AG10803 (cell line): ENCODE measurements at places on chromosomes 3 and 15.

GRCh38 chr3:77052051-77052501 is 12.2 kb downstream of the ROBO2 start:
- no peak for DNase-seq

DNA sequence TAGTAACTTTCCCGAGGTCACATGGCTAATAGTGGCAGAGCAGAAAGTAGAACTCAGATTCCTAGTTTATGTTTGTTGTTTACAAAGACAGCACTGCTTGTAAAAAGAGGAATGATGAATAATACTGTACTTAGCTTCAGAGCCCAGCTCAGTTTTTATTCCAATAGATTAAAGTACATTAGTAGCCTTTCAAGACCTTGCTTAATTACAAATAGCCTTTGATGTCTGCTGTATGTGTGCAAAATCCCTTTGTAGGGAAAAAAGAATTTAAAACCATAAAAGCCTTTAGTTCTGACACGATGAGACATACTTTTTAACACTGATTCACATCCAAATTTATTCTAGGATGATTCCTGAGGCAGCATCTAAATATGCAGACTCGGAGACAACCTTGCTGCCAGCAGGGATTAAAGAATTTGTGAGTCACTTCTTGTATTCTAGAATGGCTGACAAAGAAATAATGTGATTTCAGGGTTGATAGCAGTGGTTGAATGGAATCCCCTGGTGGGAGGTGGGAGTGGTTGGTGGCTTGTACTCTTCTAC is 324.2 kb upstream of the TGFBR2 start:
- peak; percentile 94 for DNase-seq

DNA sequence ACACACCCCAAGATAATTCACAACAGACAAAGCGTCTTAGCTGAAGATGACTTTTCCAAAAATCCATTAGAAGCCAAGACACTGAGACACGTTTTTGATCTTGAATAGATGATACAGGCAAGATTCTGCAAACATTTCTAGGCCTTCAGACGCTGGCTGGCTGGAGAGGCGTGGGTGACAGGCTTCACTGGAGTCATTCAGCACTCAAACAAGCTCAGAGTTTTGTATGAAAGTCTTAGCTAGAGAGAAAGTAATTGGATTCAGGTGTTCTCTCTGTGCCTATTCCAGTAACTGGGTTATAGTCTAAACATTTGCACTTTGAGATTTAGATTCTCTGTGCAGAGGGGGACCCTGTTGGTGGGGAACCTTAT is 147.7 kb upstream of the BHLHE40 start:
- no peak for DNase-seq

DNA sequence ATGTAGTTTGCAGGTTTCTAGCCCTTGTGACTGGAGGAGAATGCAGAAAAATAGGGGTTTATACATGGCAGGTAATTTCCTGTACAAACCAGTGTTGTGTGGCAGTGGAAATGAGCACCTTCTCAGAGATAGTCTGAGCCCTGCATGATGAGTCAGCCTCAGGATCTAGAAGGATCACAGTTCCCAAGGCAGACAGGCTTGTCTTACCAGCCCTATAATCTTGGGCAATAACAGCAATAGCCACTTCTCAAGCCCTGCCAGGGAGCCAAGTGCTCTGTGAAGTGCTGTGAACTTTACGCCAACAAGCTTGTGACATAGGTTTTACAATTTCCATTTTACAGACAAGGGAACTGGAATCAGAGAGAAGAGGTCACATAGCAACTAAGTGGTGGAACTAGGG is 89.4 kb downstream of the CD47 start:
- DNase-seq = peak; percentile 38

GRCh38 chr3:158531334-158531733 is 39.7 kb upstream of the MLF1 start:
- no peak for DNase-seq

DNA sequence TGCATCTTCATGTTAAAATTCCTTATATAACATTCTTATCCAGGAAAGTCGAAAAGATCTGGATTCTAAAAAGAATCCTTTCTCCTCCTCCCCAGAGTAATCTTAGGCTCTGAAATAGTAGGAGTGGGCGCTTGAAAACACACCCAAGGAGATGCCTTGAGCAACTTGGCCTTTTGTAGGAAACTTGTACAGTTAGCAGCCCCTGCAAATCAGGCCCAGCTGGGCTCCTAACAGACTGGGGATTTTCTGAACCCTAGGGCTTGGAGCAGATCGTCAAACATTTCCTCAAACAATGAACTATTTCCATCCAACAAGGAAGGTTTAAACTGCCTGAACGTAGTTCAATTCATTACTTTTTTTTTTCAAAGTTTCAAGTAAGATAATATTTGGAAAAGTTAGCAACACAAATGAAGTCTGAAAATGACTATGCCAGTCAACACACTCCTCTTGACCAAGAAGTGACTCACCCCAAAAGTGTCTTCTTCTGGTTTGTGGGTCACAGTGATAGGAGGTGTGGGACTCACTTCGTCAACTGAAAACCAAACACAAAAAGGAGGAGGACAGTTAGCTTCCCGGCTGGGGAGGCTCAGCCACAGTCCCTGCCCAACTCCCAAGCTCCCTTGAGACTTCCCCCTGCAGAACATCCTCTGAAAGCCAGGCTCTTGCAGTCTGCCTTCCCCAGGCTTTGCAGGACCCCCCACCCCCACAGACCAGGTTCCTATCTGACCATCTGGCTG is 129.7 kb downstream of the NTRK3 start:
- peak; percentile 49 for DNase-seq

DNA sequence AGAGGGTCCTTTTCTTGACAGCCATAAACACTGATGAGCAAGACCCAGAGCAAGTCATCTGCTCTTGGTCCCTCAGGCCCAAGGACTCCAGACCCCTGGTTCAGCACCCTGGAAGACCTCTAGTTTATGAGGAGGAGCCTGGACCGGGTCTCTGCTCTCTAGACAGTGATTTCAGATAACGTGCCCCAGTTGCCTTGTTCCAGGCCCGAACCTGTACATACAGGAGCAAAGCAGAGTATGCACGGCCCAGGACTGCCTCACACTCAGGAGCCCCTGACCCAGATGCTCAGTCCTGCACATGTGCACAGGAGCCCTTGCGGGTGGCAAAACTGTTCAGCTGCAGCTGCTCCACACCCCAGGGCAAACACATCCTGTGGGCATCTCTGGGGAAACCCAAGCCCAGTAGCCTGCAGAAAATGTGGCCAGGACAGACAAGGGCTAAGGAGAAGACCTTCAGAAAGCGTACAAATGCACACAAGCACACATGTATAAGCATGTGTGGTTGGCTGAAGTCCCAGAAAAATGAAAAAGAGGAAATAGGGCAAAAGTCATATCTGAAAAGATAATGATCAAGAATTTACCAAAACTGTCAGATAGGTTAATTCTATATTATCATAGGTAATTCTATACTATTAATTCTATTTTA is 59.9 kb upstream of the CORO2B start:
- no peak for DNase-seq

GRCh38 chr15:76898102-76898501 is 7.0 kb downstream of the SCAPER start:
- no peak for DNase-seq

DNA sequence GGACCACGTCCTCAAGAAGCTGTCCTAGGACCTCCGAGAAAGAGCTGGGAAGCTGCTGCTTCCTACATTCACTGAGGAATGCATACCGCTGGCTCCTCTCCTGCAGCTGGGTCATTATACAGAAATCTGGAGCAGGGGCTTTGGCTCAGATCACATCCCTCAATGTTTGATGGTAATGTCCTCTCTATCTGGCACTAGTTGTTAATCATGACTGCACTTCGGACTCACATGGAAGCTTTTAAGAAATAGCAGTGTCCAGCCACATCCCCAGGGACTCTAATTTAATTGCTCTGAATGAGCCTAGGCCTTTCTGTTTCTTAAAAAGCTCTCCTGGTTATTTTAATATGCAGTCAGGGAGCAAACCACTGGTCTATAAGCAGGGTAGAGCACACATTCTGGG is 25.7 kb upstream of the MYRIP start:
- peak; percentile 1 for DNase-seq

GRCh38 chr15:52789601-52790168 is 451 bp downstream of the ONECUT1 start:
- no peak for DNase-seq

DNA sequence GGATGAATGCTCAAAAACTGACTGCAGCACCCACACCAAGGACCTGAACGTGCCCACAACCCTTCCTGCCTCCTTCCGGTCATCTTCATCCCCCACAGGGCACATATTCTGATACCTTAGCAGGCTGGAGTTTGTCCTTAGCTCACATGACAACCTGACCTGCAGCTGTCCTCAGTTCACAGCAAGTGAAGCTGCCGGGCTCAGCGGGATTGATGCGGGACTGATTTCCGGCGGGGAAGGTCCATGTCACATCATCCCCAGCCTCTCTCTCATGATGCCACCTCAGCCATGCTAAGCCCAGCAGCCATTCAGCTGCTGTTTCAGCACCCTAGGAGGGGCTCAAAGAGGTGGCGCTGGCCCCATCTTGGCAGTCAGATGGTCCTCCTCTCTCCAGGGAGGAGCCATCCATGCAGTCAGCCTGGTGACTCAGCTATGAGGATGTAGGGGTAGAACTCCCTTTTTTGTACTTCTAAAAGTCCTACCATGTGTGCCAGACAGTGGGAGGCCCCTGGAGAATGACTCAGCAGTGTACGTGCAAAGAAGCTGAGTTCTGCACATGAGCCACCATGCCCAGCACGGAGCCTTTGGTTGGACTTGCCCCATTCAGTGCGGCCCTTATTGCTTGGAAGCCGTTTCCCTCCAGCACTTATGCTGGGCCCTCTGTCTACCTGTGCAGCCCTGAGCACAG is 9.5 kb downstream of the CA12 start:
- DNase-seq = peak; percentile 98

GRCh38 chr3:31035681-31036080 is 141.2 kb upstream of the GADL1 start:
- DNase-seq = no peak

- DNase-seq = no peak
Measured at GRCh38 chr3:196790636-196791035, 51.0 kb downstream of the PAK2 start.

DNA sequence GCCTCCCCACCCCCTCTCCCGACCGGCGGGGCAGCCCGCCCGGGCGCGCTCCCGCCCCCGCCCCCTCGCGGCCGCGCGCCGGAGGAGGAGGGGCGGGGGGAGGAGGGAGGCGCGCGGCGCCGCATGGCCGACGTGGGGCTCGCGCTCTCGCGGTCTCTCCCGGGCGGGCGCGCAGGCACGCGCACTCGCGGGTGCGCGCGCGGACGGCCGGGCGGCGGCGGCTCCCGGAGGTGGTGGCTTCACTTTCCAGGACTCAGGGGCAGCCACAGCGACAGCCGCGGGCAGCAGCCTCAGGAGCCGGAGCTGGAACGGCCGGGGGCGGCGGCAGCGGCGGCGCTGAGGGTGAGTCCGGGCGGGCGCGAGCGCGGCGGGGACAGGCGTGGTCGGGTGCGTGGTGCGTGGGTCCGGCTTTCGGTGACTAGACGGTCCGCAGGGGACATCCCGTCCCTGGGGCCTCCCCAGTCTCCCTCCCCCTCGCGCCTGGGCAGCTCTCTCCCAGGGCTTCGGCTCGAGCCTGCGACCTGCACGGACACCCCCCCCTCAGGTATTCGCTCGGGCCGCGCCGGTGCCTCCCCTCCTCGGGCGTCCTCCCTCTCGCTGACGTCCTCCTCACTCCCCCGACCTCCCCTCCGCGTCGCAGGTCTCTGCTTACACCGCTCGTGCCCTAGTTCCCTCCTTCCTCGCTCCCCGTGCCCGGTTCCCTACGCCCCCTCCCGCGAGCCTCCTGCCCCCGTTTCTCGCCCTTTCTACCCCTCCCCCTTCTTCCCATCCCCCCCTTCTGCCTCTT is at the start of gene UBE2E2:
Gene UBE2E2 (plus strand): TSS at position 407 of the 787 bp plus-strand sequence.
- DNase-seq = peak; percentile 59

DNA sequence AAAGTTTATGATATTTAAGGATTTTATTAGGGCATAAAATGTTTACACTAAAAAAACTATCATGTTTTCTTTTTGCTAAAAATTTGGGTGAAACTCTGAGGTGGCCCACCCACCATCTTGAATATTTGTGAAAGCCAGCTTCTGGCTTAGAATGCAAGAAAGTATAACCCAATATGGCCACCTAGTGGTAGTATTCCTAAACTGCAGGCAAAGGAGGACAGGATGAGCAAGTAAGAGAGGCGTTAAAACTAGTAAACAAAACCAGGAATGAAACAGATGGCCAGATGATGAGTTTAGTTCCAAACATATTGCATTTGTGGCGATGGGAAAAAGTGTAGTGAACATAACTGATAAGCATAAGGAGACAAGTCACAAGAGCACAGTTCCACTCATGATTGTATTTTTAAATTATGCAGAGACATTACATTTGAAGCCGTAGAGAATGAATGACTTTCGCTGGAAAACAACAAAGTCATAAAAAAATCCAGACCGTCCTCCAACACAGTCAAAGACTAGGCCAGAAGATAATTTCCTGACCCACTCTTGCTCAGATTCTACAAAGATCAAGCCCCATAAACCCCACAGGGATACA is 103.3 kb upstream of the PRTG start:
- DNase-seq = peak; percentile 85

GRCh38 chr3:172625404-172625803 is 85.5 kb downstream of the NCEH1 start:
- peak; percentile 65 for DNase-seq

DNA sequence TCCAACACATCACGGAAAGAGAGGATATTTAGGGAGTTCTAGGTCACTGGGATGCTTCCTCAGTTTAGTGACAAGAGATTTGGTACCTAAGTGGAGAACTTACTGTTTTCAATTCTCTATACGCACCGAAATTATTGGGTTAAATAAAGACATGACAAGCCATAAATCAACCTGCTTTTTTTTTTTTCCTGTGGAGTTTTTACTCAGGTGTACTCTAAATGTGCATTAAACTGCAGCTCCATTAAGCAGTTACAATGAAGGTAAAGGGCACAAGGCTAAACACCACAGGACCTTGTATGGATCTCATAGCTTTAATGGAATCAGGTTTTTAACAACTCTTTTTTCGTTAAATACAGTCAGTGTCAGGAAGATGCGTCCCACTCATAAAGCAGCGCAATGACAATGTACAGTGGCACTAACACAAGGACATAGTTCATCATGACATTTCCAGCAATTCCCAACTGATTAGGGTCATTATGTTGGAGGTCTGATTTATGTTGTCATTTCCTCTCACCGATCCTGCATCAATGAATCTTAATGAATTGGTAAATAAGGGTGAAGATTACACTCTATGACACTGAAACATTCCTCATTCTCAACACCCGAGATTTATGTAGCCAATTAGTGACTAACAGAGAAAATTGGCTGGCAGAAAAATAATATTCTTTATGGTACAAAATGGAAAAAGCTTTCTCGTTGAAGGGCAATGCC is 355.2 kb downstream of the FOXP1 start:
- DNase-seq = no peak
